ENCODE measurements at places on chromosomes 5 and 9.

GRCh38 chr9:37986771-37987258 is 82.2 kb downstream of the SHB start:
- no peak for DNase-seq

DNA sequence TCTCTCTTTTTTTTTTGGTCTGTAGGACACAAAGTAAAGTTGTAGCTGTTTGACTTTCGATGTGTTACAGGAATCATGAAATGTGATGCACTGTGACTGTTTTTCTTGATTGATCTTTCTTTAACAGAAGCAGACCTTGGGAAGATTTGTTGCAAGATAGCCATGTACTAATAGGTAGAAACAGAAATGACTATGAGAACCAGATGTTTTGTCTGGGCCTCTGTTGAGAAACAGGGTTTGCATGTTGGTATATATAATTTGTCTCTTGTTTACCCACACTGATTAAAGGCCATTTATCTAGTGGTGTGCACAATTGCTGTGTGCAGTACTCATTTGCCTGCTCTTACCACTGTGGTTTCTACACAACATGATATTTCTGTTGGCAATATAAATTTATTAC is 125.1 kb downstream of the HACD4 start:
- peak; percentile 65 for DNase-seq

- DNase-seq = no peak
Measured at GRCh38 chr5:82104872-82105271, 133.0 kb downstream of the ATG10 start.

GRCh38 chr5:53607886-53608285 is 47.4 kb downstream of the NDUFS4 start:
- DNase-seq = no peak

- no peak for DNase-seq
Measured at GRCh38 chr5:157269761-157270272, 3.9 kb downstream of the CYFIP2 start.
